NCI-H2107 (cell line): ENCODE measurements at places on chromosomes 6 and 20.

GRCh38 chr6:131914234-131914633 is 36.9 kb downstream of the CCN2 start:
- DNase-seq, result no peak

- DNase-seq, result no peak
These were observed 15.2 kb upstream of the TAGAP start for GRCh38 chr6:159059885-159060506.

DNA sequence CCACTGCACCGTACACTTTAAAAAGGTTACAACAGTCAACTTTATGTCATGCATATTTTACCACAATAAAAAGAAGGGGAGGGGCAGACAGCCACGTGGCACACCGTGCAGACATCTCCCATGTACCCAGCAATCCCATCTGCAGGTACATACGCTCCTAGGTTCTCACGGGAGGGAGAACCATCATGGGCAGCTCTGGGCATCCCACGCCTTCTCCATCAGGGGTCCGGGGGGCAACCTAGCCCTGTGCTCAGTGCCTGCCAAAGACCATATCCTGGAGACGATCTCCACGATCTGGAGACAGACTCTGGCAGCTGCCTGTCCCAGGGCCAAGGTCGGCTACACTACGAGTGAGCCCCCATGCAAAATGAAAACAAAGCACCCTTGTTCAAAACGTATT is 2.5 kb upstream of the BNIP5 start:
- no peak for DNase-seq

DNA sequence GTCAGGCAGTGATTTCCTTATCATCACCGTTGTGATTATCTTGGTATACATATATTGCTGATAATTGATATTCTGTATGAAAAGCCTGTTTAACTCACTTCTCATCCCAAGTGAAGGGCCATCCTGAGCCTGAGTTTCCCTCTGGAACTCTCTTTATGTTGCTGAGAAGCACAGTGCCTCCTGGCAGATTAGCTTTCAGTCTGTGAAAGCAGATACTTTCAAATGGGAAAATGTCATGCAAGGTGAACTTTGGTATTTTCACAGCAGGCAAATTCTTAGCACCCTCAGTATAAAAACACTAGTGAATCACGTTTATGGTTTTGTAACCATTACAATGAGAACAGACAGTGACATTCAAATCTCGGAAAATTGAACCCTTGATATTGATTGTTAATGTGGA is 151.6 kb downstream of the PRIM2 start:
- no peak for DNase-seq

GRCh38 chr20:50515471-50516106 is 5.4 kb downstream of the PTPN1 start:
- DNase-seq, result no peak

- DNase-seq, result no peak
These were observed 121.4 kb upstream of the RREB1 start for GRCh38 chr6:6986344-6986743.

DNA sequence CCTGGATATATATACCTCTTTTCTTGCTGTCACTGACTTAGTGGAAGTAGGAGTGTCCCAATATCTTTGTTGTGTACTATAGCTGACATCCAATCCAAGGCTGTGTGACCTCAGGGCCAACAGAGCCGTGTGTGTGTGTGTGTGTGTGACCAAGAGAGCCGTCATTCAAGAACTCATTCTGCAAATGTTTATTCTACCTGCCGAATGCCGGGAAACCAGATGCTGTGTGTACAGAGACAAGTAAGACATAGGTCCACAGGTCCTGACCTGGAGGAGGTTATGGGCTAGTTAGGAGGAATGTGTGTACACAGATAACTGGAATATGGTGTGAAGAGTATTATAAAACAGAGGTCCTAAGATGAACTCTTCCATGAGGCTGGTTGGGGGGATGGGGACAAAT is 190.0 kb downstream of the DHX35 start:
- DNase-seq, result no peak

GRCh38 chr6:111949546-111949945 is 76.3 kb upstream of the FYN start:
- no peak for DNase-seq
